ENCODE measurements at places on chromosomes 6 and 20.

- no peak for ATAC-seq
These were observed 86.0 kb upstream of the SALL4 start for GRCh38 chr20:51888291-51888690.

DNA sequence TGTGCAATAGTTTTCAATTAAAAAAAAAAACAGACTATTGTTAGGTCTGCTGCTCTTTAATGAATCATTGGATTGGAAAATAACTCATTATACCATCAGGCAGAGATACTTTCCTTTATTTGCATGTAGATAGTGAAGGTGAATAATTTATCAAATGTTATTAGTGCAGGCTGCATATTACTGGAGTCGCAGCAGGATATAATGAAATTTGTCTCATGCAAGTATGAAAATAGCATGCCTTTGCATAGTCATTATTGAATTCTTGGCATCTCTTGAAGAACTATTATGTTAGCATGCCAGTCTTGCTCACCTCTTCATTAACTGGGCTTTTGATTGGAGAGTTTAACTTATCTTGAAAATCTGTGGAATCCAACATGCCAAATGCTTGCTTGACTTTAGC lies 241.7 kb downstream of the CDKAL1 start:
- ATAC-seq: no peak

GRCh38 chr20:41654292-41654691 lies 36.1 kb upstream of the CHD6 start:
- ATAC-seq: no peak

- no peak for ATAC-seq
These were observed 36.8 kb upstream of the L3MBTL3 start for GRCh38 chr6:129981598-129981997.

- no peak for ATAC-seq
These were observed 372.7 kb upstream of the RGS17 start for GRCh38 chr6:153503810-153504209.

- ATAC-seq: no peak
These were observed 23.7 kb downstream of the TGM2 start for GRCh38 chr20:38141204-38141888.
